ENCODE measurements at places on chromosomes 1 and 21.

GRCh38 chr1:37723072-37723389 lies 30.7 kb downstream of the CDCA8 start:
- DNase-seq: no peak

DNA sequence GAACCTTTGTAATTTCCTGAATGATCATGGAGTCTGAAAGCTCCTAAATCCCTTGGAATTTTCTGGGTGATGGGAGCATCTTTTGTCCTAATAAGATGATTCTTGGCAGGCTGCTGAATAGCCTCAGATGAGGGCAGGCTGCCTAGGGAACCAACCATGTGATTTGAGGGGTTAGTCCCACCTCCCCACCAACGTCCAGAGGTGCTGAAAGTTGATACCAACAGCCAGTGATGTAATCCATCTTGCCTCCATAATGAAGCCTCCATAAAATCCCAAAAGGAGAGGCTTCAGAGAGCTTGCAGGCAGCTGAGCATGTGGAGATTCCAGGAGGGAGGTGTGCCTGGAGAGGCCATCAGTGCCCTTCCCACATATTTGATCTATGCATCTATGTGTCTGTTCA lies 43.7 kb downstream of the GTF2B start:
- peak; percentile 15 for DNase-seq

GRCh38 chr1:76548513-76549100 lies 318.7 kb upstream of the ST6GALNAC5 start:
- no peak for DNase-seq

- no peak for DNase-seq
Observed at GRCh38 chr1:93671099-93671621, 10.5 kb downstream of the BCAR3 start.

GRCh38 chr1:244301595-244302130 lies 150.0 kb downstream of the ADSS2 start:
- DNase-seq: no peak

DNA sequence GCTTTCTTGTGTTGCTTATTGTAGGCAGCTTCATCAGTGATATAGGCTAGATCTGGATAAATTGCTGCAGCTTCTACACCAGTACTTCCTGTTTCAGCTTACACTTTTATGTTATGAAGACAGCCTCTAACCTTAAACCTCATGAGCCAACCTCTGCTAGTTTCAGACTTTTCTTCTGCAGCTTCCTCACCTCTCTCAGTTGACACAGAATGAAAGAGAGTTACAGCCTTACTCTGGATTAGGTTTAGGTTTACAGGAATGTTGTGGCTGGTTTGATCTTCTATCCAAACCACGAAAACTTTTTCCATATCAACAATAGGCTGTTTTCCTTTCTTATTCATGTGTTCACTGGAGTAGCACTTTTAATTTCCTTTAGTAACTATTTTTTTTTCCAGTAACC lies 76.9 kb upstream of the RNPC3 start:
- DNase-seq: no peak

DNA sequence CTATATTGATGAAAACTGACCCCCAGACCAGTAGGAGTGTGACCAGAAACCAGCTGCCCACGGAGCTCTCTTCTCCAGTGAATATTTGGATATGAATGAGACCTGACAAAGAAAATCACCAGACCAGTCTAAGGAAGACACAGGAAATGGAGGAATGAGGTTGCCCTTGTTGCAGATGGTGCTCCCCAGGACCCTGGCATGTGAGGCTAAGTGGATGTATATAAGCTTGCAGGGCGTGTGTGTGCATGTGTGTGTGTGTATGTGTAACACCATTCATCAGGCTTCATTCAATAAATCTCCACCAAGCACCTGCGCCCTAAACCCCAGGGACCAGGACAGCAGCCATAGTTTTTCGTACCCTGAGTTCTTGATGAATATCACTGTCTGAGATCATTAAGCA lies 14.4 kb downstream of the PHLDA3 start:
- DNase-seq: no peak

DNA sequence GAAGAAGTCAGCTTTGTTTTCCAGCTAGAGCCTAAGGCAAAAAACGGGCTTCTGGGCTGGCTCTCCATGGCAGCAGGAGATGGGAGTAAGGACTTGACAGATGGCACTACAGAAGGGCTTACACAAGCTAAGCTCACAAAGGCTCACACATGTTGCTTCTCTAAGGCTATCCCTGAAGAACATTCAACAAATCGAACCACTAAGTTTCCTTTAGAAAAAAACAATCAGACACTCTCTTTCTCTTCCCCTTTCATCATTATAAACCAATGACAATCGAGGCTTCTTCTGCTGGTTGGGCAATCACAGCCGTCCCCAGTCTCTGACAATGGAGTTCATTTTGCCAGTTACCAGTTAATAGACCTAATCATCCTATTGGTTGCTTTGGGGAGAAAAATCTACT lies 40.5 kb downstream of the TRIT1 start:
- DNase-seq: no peak

- DNase-seq: no peak
Observed at GRCh38 chr1:84297546-84298244, 3.8 kb upstream of the SAMD13 start.
